ENCODE measurements at places on chromosomes 13 and 19. TPM values are rescaled to one million over a fixed set of nuclear protein-coding genes. Genes with fewer than 3 reads are reported as not detected.

Gene TJP3
- total RNA-seq, result 0.51 TPM

Gene SIGLECL1
- not detected for total RNA-seq

Gene ZNF132
- 7.6 TPM for total RNA-seq

Gene DMKN
- 0.34 TPM for total RNA-seq

Gene ATP8B3
- 1.2 TPM for total RNA-seq

Gene LGALS7B
- 1.4 TPM for total RNA-seq

Gene CCDC70
- total RNA-seq, result not detected

Gene FUT2
- total RNA-seq, result not detected

Gene ASF1B
- total RNA-seq, result 26.8 TPM

Gene C3
- total RNA-seq, result 5.4 TPM

Gene FFAR3
- not detected for total RNA-seq

Gene MAP1S
- 47.8 TPM for total RNA-seq

Gene CPT1C
- 19.1 TPM for total RNA-seq

Gene IQCN
- under 0.01 TPM for total RNA-seq

Gene TMEM59L
- not detected for total RNA-seq

Gene MRPL34
- total RNA-seq, result 40.1 TPM

Gene COX6B1
- total RNA-seq, result 493 TPM

Gene CNFN
- not detected for total RNA-seq

Gene ZNF737
- total RNA-seq, result 9.3 TPM

Gene MYO16
- not detected for total RNA-seq

Gene UBE2L5
- not detected for total RNA-seq

Gene SLC7A9
- total RNA-seq, result not detected

Gene ZNF28
- total RNA-seq, result 29.6 TPM

Gene ANGPTL4
- total RNA-seq, result 4.3 TPM

Gene LILRB4
- total RNA-seq, result not detected

Gene CCDC9
- total RNA-seq, result 4.9 TPM

Gene KLK15
- not detected for total RNA-seq

Gene SCGB2B2
- not detected for total RNA-seq

Gene CGB5
- not detected for total RNA-seq

Gene C19orf67
- not detected for total RNA-seq

Gene NLRP9
- total RNA-seq, result not detected

Gene CEACAM4
- total RNA-seq, result not detected

Gene C1QTNF9B
- not detected for total RNA-seq
